Transverse colon (tissue), 4 donors: ENCODE measurements at places on chromosomes 11 and 22.

DNA sequence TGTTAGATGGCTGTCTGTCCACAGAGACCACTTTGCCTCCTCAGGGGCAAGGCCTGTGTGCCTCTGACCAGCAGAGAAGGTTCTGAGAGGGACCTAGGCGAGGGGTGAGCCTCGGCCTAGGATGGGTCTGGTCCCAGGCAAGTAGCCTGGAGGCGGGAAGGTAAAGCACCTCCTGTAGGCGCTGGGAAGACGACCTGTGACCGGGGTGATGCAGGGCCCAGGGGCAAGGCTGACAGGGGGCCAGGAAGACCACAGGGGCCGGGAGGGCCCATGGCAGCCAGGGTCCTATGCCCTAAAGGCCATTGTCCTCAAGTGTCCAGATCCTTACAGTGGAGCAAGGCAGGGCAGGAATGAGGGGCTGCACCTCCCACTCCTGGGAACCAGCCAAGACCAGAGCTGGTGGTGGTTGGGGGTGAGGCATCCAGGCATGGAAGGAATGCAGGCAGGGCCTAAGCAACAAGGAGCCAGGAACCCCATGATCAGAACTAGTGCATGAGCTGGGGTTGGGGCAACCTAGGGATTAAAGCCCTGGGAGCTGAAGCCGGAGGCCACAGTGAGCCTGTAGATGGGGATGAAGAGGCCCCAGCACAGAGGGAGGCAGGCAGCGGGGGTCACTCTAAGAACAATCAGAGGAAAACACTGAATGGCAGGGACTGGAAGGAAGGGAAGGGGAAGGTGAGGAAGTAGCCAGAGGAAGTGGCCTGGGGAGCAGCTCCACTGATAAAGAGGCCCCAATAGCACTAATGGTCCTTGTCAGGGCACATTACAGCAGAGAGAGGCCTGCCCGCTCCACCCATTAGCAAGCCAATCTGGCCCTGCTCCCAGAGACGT, 32.9 kb upstream of the KLHL35 start:
- DNase-seq = no peak

DNA sequence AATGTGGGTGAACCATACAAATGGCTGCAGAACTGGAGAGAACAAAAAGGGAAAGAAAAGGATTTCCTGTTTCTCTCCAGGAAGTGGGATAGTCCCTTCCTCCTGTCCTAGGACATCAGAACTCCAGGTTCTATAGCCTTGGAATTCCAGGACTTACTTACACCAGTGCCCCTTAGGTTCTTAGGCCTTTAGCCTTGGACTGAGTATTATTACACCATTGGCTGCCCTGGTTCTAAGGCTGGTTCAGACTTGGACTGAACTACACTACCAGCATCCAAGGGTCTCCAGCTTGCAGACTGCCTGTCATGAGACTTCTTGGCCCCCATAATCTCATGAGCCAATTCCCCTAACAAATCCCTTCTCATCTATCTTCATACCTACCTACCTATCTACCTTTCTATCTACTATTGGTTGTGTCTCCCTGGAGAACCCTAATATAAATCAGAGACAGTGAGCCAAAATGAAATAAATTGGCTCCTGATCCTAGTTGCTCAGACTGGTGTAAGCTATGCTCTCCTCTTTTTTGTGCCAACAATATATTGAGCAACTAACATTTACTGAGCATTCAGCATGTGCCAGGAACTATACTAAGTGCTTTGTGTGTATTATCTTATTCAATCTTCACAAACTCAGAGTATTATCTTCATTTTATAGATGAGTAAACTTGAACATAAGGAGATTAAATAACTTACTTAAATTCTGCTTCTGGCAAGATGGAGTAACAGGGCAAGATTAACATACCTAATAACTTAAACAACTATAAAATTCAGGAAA, 303.7 kb downstream of the TTC28 start:
- no peak for DNase-seq

- no peak for DNase-seq
Measured at GRCh38 chr11:129131316-129131715, 60.8 kb downstream of the ARHGAP32 start.

DNA sequence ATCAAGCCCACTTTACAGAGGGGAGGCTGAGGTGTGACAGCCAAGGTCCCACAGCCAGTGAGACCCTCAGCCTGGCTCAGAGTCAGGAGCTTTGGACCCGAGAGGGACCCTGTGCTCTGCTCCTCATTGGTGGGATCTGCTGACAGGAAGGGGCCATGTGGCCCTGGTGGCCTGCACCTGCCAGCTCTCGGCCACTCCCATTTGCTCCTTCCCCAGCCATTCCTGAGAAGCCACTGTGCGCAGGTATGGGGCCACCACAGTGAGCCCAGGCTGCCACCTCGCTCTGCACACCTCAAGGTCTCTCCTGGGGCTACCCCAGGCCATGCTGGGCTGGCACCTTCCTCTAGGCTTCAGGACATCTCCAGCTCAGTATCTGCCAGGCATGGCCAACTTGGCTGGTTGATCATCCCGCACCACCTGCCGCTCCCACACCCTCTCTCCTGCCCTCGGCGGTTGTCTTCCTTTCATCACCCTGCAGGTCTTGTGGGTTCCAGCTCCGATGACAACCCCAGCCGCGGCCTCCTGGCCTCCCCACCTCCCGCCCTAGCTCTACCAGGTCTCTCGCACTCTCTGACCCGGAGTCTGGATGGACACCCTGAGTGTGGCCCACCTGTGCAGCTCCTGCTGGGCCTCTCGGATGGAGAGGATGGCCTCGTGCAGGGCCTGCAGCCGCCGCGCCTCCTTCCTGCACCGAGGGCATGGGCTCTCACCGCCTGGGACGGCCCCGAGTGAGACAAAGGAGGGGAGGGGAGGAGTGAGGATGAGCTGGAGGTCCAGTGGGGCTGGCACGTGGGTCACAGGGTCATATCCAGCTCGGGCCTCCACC, 32.2 kb upstream of the CARS1 start:
- no peak for DNase-seq

- DNase-seq = peak; percentile 62
Measured at GRCh38 chr11:44601471-44602370, 36.3 kb downstream of the CD82 start.

GRCh38 chr11:43643898-43644620, 36.5 kb upstream of the HSD17B12 start:
- DNase-seq = peak; percentile 89

DNA sequence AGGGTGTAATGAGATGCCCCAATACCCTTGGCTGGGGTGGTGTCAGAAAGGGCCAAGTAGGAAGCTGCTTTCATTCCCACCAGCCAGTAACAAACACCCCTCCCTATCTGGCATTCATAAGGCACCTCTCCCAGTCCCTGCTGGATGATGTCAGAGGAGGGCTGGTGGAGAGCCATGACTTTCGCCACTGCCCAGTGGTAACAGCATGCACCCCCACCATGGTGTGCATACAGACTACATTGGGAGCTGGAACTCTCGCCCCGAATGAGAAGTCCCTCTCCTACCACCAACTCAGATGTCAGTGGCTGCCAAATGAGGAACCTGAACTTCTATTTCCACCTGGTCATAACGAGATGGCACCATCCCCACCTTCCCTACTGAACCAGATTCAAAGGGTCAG, 73.3 kb downstream of the SGSM3 start:
- no peak for DNase-seq

DNA sequence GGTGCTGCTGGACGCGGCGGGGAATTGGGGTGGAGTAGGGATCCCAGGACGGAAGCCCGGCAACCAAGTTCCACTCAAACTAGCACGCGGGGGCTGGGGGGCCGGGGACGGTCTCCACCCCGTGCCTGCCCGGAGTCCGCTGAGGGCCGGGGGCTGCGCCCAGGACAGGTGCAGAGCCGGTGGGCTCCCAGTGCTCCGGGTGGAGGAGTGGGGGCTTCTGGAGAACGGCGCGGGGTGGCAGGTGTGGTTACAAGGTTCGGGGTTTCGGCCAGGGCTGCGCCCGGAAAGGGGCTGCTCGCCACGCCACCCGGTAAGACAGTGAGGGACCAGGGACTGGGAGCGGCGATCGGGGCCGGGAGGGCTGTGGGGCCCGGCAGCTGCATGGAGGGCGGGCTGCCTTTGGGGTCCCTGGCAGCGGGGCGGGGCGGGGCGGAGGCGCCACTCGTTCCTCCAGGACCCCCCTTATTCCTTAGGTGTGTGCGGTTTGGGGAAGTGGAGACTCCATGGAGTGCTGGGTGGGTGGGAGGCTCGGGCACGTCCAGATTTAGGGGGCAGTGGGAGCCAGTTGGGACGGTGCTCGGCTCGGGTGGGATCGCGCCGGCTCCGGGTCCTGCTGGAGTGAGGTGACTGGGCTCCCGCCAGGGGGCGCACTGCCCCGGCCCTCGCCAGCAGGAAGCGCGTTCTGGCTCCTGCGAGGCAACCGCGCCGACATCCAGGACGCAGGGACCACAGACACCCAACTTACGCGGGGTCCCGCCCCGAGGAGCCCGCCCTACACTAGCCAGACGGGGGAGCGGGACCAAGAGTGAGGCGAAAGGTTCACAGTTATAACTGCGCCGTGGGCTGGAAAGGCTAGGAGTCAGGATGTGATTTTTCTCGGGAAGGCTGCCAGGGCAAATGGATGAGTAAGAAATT, 868 bp downstream of the TSPAN18 start:
- peak; percentile 78 for DNase-seq

DNA sequence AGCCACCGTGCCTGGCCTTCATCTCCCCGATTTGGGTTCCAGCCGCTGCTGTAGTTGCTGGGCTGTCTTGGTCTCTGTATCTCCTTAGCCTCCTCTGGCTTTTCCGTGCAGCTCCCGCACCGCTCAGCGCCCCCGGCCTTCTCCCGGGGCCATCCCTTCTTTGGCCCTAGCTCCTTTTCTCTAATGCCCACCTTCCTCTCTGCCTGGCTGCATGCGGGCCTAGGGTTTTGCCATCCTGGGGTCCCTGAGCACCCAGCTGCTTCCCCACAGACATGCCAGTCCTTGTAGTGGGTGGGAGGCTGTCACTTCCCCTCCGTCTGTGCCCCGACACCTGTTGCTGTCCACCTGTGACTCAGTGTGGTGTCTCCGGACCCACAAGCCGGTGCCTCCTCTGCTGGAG, 36.4 kb downstream of the KCNJ4 start:
- no peak for DNase-seq

DNA sequence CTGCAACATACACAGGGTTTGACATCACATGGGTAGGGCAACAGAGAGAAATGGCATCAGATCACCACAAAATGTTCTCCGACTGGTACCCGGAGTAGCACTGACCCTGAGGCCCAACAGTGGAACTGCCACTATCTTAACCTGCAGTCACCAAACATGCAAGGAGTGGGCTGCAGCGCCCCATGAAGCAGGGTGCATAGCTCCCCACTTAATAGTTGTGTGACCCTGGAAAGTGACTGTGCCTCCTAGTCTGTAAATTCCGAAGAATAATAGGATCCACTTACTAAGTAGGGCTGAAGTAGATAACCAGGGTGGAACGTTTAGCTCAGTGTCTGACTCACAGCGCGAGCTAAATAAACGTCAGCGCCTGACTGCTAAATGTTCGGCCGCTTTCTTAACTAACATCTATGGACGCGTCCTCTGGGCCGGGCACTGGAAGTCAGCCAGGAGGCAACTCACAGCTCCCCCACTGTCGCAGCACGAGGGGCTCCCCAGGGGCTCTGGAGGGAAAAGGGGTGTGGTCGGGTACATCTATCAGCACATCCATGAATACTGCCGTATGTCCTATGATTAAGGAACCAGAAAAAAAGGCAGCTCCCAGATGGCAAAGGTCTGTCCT, 777 bp downstream of the LTO1 start:
- no peak for DNase-seq

DNA sequence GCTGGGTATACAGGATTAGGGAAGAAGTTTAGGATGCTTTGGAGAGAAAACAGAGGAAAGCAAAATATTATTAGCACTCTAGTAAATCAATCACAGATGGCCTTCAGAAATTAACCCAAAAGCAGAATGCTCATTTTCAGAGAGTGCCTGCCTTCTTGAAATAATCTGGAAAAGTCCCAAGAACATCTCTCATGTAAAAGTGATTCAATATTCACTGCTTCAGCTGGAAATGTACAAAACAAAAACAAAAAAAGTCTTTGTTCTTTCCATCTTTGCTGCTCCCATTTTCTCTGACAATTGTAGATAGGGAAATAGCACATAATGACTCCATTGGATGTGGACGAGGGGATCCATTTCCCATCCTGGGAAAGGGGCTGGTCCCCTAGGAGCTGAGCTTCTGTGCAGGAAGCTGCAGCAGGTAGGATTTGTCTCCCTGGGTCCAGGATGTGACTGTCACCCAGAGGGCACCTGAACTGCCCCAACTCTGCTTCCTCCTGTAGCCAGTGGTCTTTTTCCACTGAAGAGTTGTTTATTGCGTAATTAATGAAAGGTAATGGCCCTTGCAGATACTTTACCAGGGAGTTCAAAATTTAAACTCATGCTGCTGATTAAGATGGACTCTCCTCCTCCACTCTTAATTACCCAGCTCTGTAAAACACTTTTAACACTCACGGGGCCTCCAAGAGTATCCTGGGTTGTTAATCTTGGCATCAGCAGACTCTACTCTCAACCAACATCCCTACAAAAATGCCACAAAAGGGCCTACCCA, 57.9 kb downstream of the SC5D start:
- no peak for DNase-seq

DNA sequence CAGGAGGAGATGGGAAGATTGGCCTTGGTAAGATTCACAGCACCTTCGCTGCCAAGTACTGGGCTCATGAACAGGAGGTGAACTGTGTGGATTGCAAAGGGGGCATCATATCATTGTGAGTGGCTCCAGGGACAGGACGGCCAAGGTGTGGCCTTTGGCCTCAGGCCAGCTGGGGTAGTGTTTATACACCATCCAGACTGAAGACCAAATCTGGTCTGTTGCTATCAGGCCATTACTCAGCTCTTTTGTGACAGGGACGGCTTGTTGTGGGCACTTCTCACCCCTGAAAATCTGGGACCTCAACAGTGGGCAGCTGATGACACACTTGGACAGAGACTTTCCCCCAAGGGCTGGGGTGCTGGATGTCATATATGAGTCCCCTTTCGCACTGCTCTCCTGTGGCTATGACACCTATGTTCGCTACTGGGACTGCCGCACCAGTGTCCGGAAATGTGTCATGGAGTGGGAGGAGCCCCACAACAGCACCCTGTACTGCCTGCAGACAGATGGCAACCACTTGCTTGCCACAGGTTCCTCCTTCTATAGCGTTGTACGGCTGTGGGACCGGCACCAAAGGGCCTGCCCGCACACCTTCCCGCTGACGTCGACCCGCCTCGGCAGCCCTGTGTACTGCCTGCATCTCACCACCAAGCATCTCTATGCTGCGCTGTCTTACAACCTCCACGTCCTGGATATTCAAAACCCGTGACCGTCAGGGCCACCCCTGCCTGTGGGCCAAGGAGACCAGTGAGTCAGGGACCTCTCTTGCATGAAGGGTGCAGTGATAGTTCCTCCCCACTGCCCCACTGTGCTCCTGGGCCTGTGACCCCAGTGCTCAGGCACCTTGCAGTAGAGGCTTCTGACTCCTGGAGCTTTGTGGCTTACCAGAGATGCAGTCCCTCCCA, 83.6 kb downstream of the BCR start:
- DNase-seq = peak; percentile 22
